T-helper 17 cell (primary cell): ENCODE measurements at places on chromosomes 4 and X. TPM values are rescaled to one million over a fixed set of nuclear protein-coding genes. Genes with fewer than 3 reads are reported as not detected.

Gene CFAP47
- total RNA-seq: not detected

Gene POU4F2
- not detected for total RNA-seq

Gene TMEM35A
- not detected for total RNA-seq

Gene RP2
- total RNA-seq: 7.2 TPM

Gene DSPP
- not detected for total RNA-seq

Gene TKTL1
- total RNA-seq: 3.0 TPM

DNA sequence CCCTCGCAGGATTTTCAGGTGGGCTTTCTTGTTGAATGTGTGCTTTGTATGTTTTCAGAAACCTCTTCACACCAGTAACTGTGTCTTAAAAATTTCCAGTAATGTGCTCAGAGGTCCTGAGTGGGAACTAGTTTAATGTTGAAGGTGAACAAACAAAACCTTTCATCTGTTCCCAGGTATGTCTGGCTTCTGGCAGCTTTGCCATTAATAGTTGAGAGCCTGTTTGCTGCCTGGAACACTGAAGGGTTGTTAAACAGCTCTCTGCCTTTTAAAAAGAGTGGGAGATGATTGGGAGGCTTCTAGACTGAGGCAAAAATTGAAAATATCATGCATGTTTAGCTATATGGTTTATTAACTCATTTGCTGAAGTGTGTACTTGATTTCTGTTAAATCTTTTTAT, 161.2 kb upstream of the AGTR2 start:
- no peaks in the 10 kb centered on the region for H3K27me3 ChIP-seq
- no peak for DNase-seq
- no peak overlapping the region for H3K27ac ChIP-seq

GRCh38 chrX:155148724-155149537, 67.3 kb upstream of the VBP1 start:
- peaks cover 4% of the 10 kb centered on the region for H3K4me1 ChIP-seq
- H3K36me3 ChIP-seq: no peaks in the 10 kb centered on the region
- H3K4me3 ChIP-seq: no peak overlapping the region
- H3K27me3 ChIP-seq: no peaks in the 10 kb centered on the region
- H3K27ac ChIP-seq: no peak overlapping the region

DNA sequence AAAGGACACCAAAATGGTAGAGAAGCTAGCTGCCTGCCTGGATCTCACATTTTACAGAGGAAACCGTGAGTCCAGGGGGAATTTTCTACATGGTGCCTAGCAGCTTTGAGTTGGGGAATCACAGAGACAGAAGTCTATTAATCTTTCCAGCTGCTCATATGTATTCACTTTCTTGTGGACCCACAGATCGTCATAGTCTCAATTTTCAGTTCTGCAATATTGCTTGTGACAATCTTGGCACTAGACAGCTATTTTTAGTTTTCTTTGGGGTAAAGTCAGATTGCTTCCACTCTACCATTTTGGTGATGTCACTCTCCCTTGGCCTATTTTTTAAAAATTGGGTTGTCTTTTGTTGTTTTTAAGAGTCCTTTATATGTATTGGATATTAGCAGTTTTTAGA, 233.4 kb upstream of the STK26 start:
- H3K27me3 ChIP-seq: no peaks in the 10 kb centered on the region
- no peaks in the 10 kb centered on the region for H3K36me3 ChIP-seq
- no peak for DNase-seq

GRCh38 chrX:38898261-38898660, 97.0 kb downstream of the MID1IP1 start:
- no peaks in the 10 kb centered on the region for H3K4me1 ChIP-seq
- no peaks in the 10 kb centered on the region for H3K27me3 ChIP-seq
- no peak overlapping the region for H3K4me3 ChIP-seq
- H3K36me3 ChIP-seq: no peaks in the 10 kb centered on the region
- no peak for DNase-seq
- H3K27ac ChIP-seq: no peak overlapping the region

- H3K4me3 ChIP-seq: no peak overlapping the region
- no peaks in the 10 kb centered on the region for H3K36me3 ChIP-seq
- no peak overlapping the region for H3K27ac ChIP-seq
- no peak for DNase-seq
These were observed 229.9 kb downstream of the COL25A1 start for GRCh38 chr4:109072595-109072994.

DNA sequence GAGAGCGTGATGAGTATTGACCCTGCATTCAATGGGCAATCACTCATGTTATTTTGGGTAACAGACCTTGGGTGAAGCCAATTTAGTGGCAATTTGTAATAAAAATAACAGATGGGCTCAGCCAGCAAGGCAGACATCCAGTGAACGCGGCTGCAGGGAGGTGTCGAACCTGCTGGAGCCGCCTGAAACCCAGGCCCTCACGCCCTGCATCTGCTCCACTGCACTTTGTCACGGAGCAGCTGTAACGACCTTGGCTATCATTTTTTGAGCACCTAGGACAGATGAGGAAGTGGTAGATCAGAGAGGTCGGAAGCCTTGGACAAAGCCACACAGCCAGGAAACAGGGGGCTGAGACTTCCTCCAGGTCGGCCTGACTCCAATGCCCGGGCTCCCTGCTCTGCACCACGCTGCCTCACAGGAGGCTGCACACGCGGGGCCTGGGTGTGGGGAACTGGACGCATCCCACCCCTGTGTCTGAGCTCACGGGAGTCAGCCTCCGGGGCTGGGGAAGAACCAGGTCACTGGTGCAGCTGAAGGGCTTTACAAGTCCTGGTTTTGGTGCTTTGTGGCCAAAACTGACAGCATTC, 19.4 kb downstream of the HMX1 start:
- no peak overlapping the region for H3K27ac ChIP-seq
- H3K36me3 ChIP-seq: peaks cover 4% of the 10 kb centered on the region
- peaks cover 28% of the 10 kb centered on the region for H3K27me3 ChIP-seq
- peaks cover 7% of the 10 kb centered on the region for H3K4me1 ChIP-seq

DNA sequence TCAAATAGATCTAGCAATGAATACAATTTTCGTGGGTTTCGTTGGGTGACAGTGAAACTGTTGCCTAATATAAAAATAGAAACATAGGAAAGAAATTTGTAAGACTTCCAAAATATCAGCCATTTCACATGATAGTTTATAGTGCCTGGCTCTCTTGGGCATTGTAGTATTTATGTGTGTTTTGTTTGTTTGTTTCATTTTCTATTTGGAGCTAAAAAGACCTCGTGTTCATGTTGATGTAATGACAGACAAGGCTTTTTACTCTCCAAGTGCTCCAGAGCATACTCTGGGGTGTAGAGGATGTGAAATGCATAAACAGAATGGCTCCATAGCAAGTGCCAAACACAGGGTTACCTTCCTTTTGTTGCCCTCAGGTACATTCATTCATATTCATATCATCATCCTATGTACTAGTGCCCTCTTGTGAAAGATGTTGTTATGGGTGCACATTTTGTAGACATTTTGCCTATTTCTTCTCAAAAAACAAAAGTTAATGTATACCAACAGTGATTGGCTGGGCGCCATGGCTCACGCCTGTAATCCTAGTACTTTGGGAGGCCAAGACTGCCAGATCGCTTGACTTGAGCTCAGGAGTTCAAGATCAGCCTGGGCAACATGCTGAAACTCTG, 100.7 kb upstream of the AMOT start:
- H3K4me1 ChIP-seq: no peaks in the 10 kb centered on the region
- no peak for DNase-seq
- H3K4me3 ChIP-seq: no peak overlapping the region
- H3K27me3 ChIP-seq: peaks cover 4% of the 10 kb centered on the region
- H3K36me3 ChIP-seq: no peaks in the 10 kb centered on the region

GRCh38 chr4:76732246-76732645, 165.7 kb downstream of the SOWAHB start:
- no peak overlapping the region for H3K4me3 ChIP-seq
- peaks cover 45% of the 10 kb centered on the region for H3K27me3 ChIP-seq
- H3K36me3 ChIP-seq: no peaks in the 10 kb centered on the region
- peaks cover 2% of the 10 kb centered on the region for H3K4me1 ChIP-seq
- no peak overlapping the region for H3K27ac ChIP-seq
- no peak for DNase-seq

GRCh38 chrX:97039363-97040029, 155.8 kb downstream of the RPA4 start:
- H3K27me3 ChIP-seq: no peaks in the 10 kb centered on the region
- H3K4me3 ChIP-seq: no peak overlapping the region
- no peak overlapping the region for H3K27ac ChIP-seq
- H3K36me3 ChIP-seq: no peaks in the 10 kb centered on the region

DNA sequence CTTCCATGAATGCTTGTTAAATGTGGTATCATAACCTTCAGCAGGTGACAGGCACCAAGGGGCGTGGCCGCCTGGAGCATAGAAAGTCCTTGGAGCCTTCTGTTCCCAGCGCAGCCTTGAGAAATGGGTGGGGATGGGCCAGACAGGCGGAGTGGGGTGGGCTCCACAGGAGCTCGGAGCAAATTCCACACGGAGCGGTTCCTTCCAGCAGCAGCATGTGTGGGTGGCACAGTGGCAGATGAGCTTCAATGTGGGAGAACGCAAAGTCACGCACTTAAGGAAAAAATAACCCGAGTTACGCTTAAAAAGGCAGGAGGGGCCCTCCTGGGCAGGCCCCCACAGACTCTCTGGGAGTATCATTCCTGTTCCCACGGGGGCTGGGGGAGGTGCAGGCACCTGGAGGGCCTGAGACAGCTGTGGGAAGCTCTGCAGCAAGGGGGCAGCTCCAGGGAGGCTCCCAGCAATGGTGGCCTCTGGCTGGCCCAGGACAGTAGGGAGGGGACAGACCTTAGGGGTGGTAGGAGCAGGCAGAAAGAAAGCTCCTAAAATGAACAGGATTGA, 15.3 kb downstream of the TMEM271 start:
- H3K27ac ChIP-seq: no peak overlapping the region
- no peak overlapping the region for H3K4me3 ChIP-seq
- no peaks in the 10 kb centered on the region for H3K36me3 ChIP-seq
- no peak for DNase-seq

GRCh38 chr4:99894998-99895397, 771 bp upstream of the LAMTOR3 start:
- no peaks in the 10 kb centered on the region for H3K27me3 ChIP-seq
- peak overlapping the region; percentile 97 for H3K4me3 ChIP-seq
- H3K27ac ChIP-seq: peak overlapping the region; percentile 93
- no peaks in the 10 kb centered on the region for H3K36me3 ChIP-seq

GRCh38 chr4:38609614-38610013, 54.4 kb upstream of the KLF3 start:
- peak overlapping the region; percentile 54 for H3K27ac ChIP-seq
- H3K36me3 ChIP-seq: peaks cover 2% of the 10 kb centered on the region
- no peak overlapping the region for H3K4me3 ChIP-seq
- peaks cover 37% of the 10 kb centered on the region for H3K4me1 ChIP-seq
- no peak for DNase-seq

DNA sequence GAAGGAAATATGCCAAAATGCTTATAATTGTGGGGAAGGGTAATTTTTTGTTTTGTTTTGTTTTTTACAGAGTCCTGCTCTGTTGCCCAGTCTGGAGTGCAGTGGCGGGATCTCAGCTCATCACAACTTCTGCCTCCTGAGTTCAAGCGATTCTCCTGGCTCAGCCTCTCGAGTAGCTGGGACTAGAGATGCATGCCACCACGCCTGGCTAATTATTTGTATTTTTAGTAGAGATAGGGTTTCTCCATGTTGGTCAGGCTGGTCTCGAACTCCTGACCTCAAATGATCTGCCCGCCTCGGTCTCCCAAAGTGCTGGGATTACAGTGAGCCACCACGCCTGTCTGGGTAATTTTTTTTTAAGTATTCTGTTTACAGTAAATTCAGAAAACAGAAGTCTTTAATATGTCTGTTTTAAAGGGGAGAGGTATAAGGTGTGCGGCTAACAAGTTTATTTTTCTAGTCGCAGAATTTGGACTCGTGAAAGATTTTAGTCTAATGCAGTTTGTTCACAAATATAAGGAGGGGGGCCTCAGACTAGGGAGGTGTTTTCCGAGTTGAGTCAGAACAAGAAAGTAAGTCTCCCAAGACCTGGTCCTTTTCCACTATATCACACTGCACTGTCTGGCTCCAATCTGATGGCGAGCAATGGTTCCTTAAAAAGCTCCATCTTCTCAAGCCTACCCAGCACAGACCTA, 1.5 kb downstream of the ACSL1 start:
- peaks cover 2% of the 10 kb centered on the region for H3K36me3 ChIP-seq
- H3K4me3 ChIP-seq: peak overlapping the region; percentile 93
- peaks cover 25% of the 10 kb centered on the region for H3K4me1 ChIP-seq
- peak overlapping the region; percentile 77 for H3K27ac ChIP-seq

GRCh38 chrX:48813644-48814043, 11.8 kb downstream of the HDAC6 start:
- DNase-seq: no peak
- no peak overlapping the region for H3K27ac ChIP-seq
- H3K36me3 ChIP-seq: peaks cover 5% of the 10 kb centered on the region
- no peak overlapping the region for H3K4me3 ChIP-seq

DNA sequence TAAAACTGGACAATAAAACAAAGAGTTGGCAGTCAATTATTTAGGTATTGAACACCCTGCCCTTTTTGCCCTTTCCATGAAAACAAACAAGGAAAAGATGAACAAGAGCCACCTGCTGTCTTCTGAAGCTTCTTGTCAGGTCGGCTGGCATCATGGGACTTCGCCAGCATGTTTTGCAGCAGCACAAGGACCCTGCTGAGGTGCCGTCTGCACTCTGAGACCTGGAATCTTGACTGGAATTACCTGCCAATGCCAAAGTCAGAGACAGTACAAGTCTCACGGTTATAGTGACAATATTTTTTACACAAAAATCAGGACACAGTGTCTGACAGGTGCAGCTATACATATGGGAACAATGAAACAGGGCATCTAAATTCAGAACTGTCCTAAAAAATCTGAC, 284.5 kb downstream of the GASK1B start:
- H3K4me3 ChIP-seq: no peak overlapping the region
- no peak for DNase-seq
- H3K27ac ChIP-seq: no peak overlapping the region

GRCh38 chrX:2650037-2650436, 41.1 kb upstream of the CD99 start:
- no peak overlapping the region for H3K27ac ChIP-seq
- peaks cover 5% of the 10 kb centered on the region for H3K4me1 ChIP-seq
- no peak overlapping the region for H3K4me3 ChIP-seq
- no peak for DNase-seq
- H3K36me3 ChIP-seq: peaks cover 8% of the 10 kb centered on the region
